ENCODE measurements at places on chromosomes 7 and 10. TPM values are rescaled to one million over a fixed set of nuclear protein-coding genes. Genes with fewer than 3 reads are reported as not detected.

GRCh38 chr10:127907411-127908105, 655 bp downstream of the PTPRE start:
- no peak overlapping the region for H3K27ac ChIP-seq
- no peaks in the 10 kb centered on the region for H3K36me3 ChIP-seq
- peaks cover 39% of the 10 kb centered on the region for H3K27me3 ChIP-seq
- peak; percentile 53 for DNase-seq

DNA sequence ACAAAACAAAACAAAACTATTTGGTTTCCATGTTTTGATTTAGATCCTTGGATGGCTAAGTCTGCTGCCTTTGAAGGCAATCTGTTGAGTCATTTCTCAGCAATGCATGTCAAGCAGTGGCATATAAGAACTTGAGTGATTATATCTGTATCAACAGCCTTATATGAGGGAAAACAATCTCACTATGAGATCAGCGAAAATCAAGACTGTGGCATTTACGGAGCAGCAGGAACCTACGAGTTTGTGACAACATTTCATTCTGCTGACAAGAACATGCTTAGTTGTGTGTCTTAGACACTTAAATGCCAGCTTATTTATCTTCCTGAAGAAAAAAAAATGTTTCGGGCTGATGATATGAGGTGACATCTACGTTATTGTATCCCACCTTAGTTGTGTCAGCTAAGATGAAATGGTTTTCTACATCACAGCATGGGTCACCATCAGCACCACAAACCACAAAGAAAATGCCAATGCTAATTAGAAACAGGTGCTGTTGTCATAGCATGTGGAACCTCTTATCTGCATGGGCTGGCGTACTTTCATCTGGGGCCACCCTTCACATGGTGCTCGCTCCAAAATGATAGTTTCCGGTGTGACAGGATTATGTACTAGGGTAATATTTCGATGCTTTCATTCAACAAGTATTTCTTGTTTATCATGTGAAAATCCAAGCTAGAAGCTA, 1085.5 kb downstream of the SORCS1 start:
- H3K36me3 ChIP-seq: no peaks in the 10 kb centered on the region
- H3K27me3 ChIP-seq: no peaks in the 10 kb centered on the region
- DNase-seq: no peak
- H3K27ac ChIP-seq: no peak overlapping the region
- no peaks in the 10 kb centered on the region for H3K4me1 ChIP-seq

The HKDC1 gene
- not detected for total RNA-seq

- no peak overlapping the region for H3K27ac ChIP-seq
- no peak for DNase-seq
- no peak overlapping the region for H3K4me3 ChIP-seq
- H3K27me3 ChIP-seq: no peaks in the 10 kb centered on the region
Measured at GRCh38 chr7:54080971-54081370, 461.2 kb upstream of the VSTM2A start.

The SP4 gene
- 15.0 TPM for total RNA-seq
